ENCODE measurements at places on chromosomes 13 and 19.

- no peak for DNase-seq
Measured at GRCh38 chr13:76668141-76668540, 218.1 kb downstream of the KCTD12 start.

- DNase-seq: no peak
Measured at GRCh38 chr13:65594298-65594781, 1635.8 kb downstream of the PCDH9 start.

- DNase-seq: no peak
Measured at GRCh38 chr19:4186087-4186993, 3.9 kb downstream of the ANKRD24 start.

DNA sequence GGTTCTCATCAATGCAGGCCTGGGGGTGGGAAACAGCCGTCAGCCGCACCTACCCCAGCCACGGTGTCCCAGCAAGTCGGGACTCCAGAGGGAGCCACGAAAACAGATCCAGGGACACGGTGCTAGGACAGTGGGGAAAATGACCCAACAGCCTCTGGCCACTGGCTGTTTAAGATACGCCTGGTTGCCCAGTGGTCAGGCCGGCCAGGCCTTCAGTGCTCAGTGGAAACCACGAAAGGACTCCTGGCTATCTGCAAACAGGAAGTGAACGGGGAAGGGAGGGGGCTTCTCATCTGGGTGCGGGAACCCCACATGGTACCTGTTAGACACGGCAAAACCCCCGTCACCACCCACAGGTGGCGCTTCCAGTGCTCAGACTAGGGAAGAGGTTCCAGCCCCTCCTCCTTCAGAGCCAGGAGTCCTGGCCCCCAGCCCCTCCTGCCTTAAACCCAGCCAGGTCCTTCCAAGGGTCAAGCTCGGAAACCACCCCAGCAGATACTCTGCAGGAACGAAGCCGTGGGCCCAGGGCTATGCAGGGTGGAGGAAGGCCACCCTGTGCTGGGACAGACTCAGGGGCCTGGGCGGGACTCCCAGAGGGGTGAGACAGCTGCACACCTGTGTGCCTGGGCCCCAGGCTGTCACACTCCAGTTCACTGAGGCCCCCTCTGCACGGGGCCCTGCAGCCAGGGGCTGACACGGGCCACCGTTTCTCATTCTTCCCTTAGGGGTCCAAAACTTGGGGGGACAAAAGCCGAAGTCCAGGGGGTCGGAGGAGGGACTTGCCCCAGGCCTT, 4.5 kb downstream of the PPP1R12C start:
- DNase-seq: no peak

GRCh38 chr19:3670796-3671679, 29.2 kb downstream of the PIP5K1C start:
- no peak for DNase-seq

DNA sequence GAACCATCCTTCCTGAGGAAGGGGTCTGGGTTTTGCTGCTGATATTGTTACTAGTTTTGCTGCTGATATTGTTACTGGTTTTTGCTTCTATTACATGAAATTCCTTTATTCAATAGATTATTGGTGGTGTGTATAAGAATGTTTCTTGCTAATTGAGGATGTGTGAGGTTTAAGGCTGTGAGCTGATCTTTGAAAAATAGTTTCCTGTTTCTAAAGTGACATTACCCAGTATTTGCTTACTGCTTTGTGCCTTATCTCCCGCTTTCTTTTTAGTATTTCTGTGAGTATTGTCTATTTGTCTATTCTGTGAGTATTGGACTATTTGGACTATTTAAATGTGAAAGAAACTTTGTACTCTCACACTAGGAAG, 38.2 kb upstream of the C1QTNF9 start:
- DNase-seq: no peak

GRCh38 chr19:23470873-23471545, 75.7 kb upstream of the ZNF91 start:
- DNase-seq: no peak

GRCh38 chr19:2043961-2044708, 6.9 kb downstream of the MKNK2 start:
- no peak for DNase-seq

- no peak for DNase-seq
Measured at GRCh38 chr19:10018786-10019185, 5.5 kb downstream of the RDH8 start.

DNA sequence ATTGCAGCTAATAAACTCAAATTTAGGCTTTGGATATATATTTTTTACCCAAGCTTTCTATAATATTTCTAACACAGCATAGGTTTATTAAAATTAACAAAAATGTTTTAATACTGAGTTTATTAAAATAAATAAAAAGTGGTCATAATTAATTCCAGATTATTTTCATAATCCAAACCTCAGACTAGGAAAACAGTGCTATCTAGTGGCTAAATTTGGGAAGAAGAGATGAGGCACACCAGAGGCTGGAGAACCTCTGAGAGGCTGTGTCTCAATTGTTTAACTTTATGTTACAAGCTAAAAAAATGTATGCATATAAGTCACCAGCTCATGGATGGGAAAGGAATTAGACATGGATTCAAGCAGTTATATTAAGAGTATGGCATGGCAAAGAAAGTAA, 392.5 kb downstream of the DIAPH3 start:
- peak; percentile 17 for DNase-seq

DNA sequence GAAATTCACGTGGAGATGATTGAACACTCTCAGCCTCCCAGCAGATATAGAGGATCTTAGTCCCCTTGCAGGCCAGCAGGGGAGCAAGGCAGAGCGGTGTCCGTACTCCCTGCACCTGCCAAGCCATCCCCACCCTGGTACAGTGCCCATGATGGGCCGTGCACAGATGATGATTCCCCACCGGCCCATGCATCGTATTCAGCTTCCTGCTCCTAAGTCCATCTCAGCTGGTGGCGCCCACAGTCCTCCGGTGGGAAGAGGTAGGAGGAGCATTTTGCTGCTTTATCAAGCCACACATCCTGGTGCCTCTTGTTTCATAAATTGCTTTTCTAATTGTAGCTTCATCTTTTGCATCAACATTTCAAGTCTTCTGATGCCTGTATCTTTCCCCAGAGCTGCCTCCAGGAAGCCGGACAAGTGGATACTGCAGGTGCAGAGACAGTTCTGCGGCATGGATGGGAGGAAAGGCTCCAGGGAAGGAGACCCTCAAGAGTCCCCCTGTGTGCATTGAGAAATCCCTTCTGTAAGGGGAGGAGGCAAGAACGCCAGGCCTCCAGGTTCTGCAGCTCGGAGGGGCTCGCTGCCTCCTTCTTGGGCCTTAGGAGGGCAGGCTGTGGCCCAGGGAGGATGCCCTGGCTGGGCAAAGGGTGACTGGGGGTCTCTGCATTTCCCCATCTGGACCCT, 55.3 kb downstream of the F2RL3 start:
- DNase-seq: no peak

GRCh38 chr13:90673746-90674145, 673.7 kb upstream of the MIR17HG start:
- DNase-seq: no peak

DNA sequence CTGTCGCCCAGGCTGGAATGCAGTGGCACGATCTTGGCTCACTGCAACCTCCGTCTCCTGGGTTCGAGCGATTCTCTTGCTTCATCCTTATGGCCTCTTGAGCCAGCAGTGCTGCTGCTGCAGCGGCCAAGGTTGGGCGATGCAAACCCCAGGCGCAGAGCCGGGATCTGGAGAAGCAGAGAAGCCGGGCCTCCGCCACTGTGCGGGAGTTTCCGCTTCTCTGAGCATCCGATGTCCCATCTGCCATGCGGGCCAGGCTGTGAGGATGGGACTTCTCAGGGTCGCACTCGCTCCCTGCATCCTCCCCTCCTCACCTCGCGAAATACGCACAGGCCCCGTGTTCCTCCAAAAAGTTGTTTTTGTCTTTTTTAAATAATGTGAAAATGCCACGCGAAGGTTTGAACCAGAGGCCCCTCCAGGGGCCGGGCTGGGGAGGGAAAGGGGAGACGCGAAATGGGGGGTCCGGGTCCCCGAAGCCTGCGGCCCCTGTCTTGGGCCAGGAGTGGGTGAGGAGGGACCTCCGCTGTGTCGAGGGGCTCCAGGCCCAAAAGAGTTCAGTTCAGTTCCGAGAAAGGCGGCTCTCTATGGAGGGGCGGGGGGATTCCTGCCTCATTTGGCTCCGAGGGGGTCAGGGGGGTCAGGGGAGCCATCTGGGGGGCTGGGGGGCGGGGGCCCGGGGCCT, 15.9 kb downstream of the CYTH2 start:
- DNase-seq: no peak

- no peak for DNase-seq
Measured at GRCh38 chr19:14528419-14529253, 758 bp upstream of the TECR start.

DNA sequence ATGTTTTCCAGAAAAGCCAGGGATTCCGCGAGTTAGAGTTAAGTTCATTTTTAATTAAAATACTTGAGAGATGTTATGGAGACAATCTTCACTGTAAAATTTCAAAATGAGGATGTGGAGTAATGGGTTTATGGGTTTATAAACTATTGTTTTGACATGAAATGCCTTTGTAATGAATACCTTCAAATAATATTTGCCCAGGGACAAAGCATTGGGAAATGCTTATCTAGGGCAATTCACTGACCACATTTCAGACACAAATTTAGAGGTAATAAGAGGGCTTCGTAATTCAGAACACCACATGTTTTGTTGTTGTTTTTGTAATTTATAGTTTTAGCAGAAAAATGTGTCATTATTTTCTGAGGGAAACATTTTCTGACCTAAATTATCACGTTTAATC, 241.1 kb upstream of the ATXN8OS start:
- DNase-seq: no peak

- no peak for DNase-seq
Measured at GRCh38 chr19:13788991-13789390, 6.3 kb upstream of the ZSWIM4 start.

- DNase-seq: no peak
Measured at GRCh38 chr13:38384171-38384570, 34.5 kb downstream of the UFM1 start.

GRCh38 chr19:55241143-55241934, 12.8 kb upstream of the TMEM86B start:
- DNase-seq: no peak

DNA sequence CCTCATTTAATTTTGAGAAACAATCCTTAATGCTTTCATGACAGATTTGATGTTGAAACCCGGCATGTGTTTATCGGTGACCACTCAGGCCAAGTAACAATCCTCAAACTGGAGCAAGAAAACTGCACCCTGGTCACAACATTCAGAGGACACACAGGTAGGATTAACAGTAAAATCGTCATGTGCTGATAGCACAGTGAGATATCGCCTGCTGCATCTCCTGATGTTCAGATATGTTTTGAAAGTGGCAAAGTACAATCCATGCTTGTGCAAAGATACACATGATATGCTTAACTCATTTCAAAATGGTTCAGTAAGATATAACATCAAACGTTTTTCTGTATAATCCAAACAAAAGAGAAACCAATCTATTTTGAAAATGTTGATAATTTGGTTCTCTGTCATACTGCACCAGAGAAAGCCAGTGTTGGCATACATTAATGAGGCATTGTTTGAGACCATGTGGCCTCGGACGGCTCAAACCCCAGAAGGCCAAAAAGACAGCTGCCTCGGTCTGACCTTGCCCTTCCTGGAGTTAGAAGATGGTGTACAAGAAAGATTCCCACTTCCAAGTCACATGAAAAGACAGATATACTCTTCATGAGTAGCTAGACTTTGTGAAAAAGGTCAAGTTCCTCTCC, 76.2 kb downstream of the DHRS12 start:
- DNase-seq: no peak

DNA sequence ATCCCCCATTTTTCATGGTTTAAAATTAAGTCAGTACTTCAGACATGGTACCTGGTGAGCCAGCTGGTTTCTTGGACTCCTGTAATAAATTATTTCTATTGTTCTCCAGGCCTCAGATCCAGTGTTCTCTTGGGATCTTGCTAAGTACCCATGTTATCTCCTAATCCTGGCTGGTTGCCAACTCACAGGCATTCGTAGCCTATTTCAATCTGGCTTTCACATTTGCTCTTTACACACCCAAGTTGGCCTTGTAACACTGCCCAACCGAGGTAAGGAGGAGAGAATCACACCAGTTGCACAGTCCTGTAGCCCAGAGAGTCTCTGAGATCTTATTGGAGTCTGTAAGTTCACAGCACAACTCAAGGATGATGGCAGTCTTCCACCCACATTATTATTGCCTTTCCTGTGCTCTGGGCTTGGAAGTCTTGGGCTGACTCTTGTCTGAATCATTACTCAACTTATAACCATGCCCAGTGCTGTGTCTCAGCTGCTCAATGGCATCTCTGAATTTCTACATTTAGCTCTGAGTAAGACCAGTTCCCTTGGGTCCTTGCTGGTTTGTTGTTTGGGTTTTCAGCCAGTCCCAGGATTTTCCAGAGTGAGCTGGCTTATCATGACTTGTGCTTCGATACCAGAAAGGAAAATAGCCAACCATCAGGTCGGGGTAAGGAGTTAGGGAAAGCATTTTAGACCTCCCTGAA, 76.6 kb upstream of the KLF12 start:
- DNase-seq: no peak

GRCh38 chr13:40236566-40237168, 429.8 kb downstream of the FOXO1 start:
- DNase-seq: no peak

DNA sequence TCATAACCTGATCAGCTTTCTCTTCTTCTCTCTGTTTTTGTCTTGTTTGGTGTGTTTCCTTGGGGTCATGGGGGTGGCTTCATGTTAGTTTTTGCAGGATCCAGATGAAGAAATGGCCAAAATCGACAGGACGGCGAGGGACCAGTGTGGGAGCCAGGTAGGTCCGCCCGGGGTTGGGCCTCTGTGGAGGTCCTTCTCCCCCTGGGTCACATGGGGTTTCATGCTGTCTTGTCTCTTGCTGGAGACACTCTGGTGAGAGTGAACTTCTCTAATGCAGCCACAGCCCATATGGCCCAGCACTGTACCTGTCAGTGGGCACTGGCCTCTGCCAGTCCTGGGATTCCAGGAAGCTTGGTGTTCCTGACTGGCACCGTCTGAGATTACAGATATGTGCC, 1.1 kb downstream of the CCNE1 start:
- DNase-seq: no peak

DNA sequence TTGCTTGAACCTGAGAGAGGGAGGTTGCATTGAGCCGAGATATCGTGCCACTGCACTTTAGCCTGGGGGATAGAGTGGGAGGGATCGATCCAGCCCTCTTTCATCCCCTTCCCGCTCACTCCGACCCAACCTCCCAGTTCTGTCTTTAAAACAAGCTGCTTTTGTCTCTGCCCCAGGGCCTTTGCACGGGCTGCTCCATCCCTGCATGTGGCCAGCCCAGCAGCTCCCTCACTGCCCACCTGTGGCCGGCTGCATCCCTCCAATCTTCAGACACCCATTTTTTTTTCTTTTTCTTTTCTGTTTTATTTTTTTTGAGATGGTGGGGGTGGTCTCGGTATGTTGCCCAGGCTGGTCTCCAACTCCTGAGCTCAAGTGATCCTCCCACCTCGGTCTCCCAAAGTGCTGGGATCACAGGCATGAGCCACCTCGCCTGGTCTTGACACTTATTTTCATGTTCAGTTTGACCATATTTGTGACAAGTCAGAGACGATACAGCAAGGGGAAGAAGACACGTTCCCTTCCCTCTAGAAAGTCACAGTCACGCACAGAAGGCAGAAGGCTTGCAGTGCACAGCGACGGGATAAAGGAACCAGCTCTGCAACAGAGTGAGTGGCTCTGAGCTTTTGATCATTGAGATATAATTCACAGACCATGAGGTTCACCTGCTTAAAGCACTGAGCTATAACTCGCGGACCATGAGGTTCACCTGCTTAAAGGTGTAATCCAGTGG, 31.8 kb downstream of the EFNA2 start:
- no peak for DNase-seq

Data from SW 1271 (cell line).